ENCODE measurements at places on chromosomes 13 and 19. TPM values are rescaled to one million over a fixed set of nuclear protein-coding genes. Genes with fewer than 3 reads are reported as not detected.

GRCh38 chr13:25932365-25932764, 119.5 kb downstream of the SHISA2 start:
- DNase-seq, result no peak

DNA sequence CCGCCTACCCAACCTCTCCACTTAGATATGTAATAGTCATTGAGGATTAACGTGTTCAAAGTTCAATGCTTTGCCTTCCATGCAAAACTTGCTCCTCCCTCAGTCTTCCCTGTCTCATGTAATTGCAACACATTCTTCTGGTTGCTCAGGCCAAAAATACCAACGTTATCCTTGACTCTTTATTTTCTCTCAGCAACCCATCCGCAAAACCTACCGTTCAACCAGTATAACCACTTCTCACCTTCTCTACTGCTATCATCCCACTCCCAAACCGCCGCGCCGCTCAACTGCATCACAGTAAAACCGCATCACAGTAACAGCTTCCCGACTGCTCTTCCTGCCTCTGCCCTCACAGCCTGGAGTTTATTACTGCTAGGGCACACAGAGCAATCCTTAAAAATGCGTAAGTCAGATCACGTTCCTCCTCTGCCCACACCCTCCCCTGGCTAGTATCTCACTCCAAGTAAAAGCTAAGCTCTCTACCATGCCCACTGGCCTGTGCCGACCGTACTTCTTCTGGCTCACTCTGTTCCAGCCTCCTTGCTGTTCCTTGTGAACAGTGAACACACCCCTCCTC, 8.2 kb downstream of the MTIF3 start:
- no peak for DNase-seq

- DNase-seq, result no peak
Observed at GRCh38 chr19:17294051-17294891, 9.0 kb downstream of the ABHD8 start.

DNA sequence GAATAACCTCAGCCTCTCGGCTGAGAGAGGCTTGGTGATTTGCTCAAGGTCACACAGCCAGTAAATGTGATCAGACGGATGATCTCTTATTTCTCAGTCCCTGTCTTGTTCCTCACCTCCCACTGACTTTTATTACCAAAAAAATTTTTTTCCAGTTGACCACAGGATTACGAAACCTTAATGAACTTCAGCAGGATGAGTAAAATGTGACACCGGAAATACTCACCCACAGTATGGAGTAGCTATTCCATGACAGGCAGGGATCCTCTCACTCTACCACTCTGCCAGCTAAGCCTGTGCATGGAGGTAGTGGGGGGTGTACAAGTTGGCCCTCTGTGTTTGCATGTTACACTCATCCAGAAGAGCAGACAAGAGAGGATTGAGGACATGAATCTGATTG, 916.4 kb downstream of the UQCRFS1 start:
- no peak for DNase-seq

The TMIGD2 gene
- total RNA-seq, result not detected

The GNA15 gene
- total RNA-seq, result 6.1 TPM

The ZNF253 gene
- 8.2 TPM for total RNA-seq

Data from left cardiac atrium (tissue), 4 donors.